ELR (cell line): ENCODE measurements at places on chromosomes 2 and 18.
A peak's percentile ranks its signal among the peaks of the same experiment; 100 is the strongest.

DNA sequence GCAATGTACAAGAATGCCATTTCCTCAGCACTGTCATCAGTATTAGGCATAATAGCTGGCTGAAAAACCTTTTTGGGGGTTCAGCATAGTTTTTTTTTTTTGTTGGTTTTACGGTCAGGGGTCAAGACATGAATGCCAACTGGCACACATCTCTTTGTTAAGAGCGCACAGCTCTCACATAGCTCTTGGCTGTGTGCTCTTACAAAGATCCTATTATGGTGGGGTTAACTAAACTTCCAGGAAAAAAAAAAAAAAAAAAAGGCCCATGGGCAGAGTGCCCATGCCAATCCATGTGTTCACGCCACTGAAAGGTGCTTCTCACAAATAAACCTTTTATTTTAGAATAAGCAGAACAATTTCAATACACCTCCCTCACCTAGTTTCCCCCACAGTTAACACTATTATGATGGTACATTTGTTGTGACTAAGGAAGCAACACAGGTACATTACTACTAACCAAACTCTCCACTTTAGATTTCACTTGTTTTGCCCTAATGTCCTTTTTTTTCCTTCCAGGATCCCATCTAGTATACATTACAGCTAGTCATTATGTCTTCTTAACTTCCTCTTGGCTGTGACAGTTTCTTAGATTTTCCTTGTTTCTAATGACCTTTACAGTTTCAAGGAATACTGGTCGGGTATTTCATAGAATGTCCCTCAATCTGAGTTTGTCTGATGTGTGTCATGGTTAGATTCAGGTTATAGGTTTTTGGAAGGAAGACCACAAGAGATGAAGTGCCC is 56.3 kb downstream of the C2orf74 start:
- DNase-seq: no peak

DNA sequence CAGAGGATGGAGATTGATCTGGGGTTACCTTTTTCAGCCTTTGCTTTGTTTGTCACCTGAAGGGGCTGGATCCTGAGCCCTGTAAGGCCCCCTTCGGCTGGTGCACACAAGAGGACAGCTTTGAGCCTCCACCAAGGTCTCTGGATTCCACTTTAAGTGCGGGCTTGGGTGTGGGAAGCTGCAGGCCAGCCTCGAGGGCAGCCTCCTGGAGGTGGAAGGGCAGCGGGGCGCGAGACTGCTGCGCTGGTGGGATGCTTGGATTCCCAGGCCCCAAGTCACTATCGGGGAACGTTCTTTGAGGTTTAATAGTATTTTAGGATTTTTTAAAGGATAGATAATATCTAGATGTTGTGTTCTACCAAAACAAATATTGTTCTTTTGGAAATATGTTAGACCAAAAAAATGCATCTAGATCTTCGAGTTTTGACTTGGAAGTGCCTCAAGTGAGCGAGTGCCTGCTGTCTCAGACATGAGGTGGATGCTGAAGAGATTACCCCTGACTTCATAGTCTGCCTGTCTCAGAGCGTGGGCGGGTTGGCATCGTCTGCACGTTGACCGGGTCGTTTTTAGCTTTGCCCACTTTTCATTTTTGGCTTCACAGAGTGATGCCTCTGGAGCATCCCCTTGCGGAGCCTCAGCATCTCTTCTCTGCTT is 113.8 kb downstream of the AGAP1 start:
- no peak for DNase-seq

DNA sequence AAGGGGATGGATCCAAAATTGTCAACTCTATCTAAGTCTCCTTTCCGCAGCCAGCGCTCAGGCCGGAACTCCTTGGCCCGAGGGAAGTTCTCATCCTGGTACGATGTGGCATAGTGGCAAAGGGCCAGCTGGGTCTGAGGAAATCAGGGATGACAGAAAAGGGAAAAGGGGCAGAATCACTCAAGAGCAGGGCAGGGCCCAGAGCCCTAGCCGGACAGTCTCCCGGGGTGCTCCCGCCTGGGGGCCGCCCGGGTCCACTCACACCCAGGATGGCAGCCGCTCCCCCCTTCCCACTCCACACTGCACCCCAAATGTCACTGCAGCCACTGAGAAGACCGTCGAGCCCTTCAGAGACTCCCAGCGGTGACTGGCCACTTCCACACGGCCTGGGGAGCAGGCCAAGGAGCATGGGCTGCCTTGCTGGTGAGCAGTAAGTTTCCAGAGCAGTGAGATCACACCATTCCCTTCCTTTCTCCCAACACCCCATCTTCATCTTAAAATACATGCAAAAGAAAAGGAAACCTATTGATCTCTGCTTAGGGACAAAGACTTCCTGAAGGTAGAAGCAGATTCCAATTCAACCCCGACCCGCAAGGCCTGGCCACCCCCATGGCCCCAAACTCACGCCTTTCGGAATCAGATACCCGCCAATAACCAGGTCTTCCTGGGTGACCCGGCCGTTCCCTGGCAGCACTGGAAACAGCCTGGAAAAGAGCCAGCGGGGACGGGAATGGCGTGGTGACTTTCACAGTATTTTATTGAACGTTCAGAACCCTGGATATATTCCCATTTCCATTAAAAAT is 26.7 kb downstream of the CYP27C1 start:
- no peak for DNase-seq

GRCh38 chr2:39379643-39380524 is 57.2 kb downstream of the MAP4K3 start:
- DNase-seq: peak; percentile 75

DNA sequence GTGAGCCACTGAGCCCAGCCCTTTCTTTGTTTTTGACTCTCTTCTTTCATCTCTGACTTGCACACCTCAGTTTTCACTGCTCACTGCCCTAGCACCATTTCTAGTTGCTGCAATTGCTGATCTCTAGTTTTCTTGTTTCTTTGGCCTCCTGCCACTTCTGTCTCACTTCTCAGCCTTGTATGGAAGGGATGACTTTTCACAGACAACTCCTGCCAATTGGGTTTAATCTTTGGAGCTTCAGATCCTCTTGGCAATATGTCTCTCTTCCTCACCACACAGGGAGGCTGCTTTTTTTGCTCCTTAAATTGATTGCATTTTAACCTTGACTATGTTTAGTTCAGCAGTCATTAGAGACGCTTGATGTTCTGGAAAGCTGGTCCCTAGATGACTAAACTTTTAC is 323.1 kb downstream of the CTNNA2 start:
- no peak for DNase-seq

- no peak for DNase-seq
Observed at GRCh38 chr2:230787101-230787500, 74.5 kb downstream of the CAB39 start.
